ENCODE measurements at places on chromosomes 12 and 14.
A peak's percentile ranks its signal among the peaks of the same experiment; 100 is the strongest.

- no peak for DNase-seq
Observed at GRCh38 chr12:89551747-89552146, 25.9 kb upstream of the POC1B start.

DNA sequence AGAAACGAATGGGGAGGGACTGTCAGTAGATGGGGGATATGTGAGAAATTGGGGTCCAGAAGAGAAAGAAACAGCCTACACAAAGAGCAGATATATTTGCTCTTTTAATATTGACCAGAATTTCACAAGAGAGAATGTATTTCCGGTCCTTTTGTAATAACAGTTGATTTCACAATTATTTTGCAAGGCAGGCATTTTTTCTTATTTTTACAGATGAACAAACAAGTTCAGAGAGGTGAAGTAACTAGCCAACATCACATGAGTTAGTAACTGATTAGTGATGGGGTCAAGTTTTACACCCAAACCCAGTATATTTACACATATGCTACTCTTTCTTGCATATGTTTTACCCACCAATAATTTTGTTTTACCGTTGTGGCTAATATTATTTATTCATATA, 188.2 kb downstream of the NAV3 start:
- no peak for DNase-seq

GRCh38 chr14:94970941-94971730, 186.2 kb downstream of the DICER1 start:
- DNase-seq = no peak

DNA sequence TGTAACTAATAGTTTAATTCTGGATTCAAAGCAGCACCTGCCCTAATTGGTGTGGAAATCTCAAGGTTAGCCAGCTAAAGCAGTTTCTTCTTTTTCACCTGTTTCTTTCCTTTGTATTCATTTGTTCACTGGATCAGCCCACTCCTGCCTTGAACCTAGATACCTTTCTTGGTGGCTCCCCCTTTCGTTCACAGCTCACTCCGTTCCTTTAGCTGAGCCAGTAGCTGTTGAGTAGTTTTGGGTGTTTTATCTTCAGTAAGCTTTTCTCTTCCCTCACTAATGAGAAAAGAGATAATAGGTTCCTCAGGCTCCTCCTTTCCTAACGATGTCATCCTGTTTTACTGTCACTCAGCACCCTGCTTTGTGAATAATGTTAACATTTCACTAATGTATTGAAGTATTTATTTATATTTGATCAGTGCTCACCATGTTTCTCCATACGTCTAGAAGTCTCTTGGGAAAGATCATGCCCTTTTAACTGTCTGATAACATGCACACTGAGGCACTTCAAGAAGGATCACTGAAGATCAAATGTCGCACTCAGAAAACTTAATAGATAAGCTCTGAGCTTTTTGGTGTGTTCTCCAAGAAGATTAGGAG, 121.1 kb downstream of the TGFB3 start:
- no peak for DNase-seq

- no peak for DNase-seq
Observed at GRCh38 chr12:132170637-132171292, 26.5 kb downstream of the NOC4L start.

- no peak for DNase-seq
Observed at GRCh38 chr12:3552726-3553045, 61.7 kb downstream of the PRMT8 start.

- no peak for DNase-seq
Observed at GRCh38 chr14:97713023-97713422, 915.8 kb downstream of the VRK1 start.

DNA sequence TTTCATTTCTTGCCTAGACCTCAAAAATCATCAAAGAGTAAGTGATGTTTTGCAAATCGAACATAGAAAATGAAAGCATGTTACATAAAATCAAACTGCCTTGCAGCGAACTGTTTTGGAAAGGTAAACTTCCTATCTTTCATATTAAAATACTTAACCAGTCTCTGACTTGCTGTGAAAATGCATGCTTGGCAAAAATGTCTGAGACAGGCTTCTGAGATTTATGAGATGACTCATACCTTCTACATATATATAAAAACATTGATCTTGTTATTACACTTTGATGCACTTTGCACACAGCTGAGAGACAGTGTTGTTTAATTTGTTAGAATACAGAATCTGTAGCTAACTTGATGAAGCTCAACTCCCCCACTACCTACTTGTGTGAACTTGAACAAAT, 179.1 kb downstream of the KITLG start:
- no peak for DNase-seq

DNA sequence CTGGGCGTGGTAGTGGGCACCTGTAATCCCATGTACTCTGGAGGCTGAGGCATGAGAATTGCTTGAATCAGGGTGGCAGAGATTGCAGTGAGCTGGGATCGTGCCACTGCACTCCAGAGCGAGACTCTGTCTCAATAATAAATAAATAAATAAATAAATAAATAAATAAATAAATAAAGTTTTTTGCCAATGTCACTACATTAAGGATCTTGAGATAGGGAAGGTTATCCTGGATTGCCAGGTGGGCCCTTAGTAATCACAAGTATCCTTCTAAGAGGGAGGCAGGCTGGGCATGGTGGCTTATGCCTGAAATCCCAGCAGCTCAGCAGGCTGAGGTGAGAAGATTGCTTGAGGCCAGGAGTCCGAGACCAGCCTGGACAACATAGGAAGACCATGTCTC, 4.5 kb upstream of the FBXW8 start:
- DNase-seq = no peak

GRCh38 chr12:51246254-51246853, 7.7 kb downstream of the DAZAP2 start:
- DNase-seq = peak; percentile 20

GRCh38 chr12:74204236-74204635, 333.4 kb upstream of the ATXN7L3B start:
- no peak for DNase-seq

- DNase-seq = peak; percentile 33
Observed at GRCh38 chr12:11545484-11546330, 103.8 kb upstream of the ETV6 start.

- DNase-seq = no peak
Observed at GRCh38 chr12:59431266-59431665, 164.6 kb upstream of the SLC16A7 start.
